GM23338 (cell line): ENCODE measurements at places on chromosomes 16 and 17. TPM values are rescaled to one million over a fixed set of nuclear protein-coding genes. Genes with fewer than 3 reads are reported as not detected.

- no peak for DNase-seq
These were observed 16.3 kb downstream of the SCPEP1 start for GRCh38 chr17:56994009-56994792.

- peak; percentile 11 for DNase-seq
These were observed 1108.5 kb upstream of the EEF2KMT start for GRCh38 chr16:6206080-6206479.

DNA sequence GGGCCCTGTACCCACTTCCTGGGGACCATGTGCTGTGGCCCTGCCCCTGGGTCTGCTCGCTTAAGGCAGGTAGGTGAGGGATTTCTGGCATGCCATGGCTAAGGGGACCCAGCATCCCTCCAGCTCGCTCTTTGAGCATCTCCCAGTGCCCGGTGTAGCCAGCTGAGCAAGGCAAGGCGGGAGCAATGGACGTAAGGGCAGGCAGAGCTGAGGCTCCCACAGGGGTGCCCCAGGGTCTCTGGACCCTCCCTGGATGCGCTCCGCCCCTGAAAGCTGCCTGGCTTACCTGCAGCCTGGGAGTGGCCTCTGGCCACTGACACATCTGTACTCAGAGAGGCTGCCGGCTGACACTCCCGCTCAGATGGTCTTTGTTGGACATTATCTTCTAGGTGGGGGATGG, 189.9 kb downstream of the IRF8 start:
- DNase-seq = no peak

- no peak for DNase-seq
These were observed 67.8 kb downstream of the GRIN2A start for GRCh38 chr16:10114409-10114808.

GRCh38 chr16:30697264-30698138, 1.5 kb upstream of the SRCAP start:
- DNase-seq = peak; percentile 98

CIBAR2 gene
- total RNA-seq = not detected in 2 replicates

GRCh38 chr17:35849469-35850348, 19.0 kb downstream of the HEATR9 start:
- DNase-seq = peak; percentile 89

DNA sequence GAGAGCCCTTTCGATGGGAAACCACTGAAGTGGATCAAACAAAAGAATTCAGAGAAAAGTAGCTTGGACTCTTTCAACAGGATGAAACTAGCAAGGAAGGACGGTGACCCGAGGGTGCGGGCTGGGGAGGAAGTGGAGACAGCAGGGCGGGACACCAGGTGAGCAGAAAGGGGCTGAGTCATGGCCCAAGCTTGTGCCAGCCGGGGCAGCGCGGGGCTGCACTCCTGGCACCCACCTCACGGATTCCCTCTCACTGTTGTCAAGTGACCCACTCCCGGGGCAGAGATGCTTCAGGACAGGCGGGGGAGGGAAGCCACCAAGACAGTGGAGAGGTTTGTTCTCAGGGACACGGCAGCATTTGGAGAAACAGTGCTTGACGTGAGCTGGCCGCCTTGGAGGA, 10.7 kb upstream of the RNF222 start:
- peak; percentile 60 for DNase-seq

GRCh38 chr17:73956595-73957465, 246.6 kb upstream of the RPL38 start:
- peak; percentile 95 for DNase-seq

- DNase-seq = no peak
These were observed 7.1 kb downstream of the GOSR2 start for GRCh38 chr17:46930051-46930450.

GRCh38 chr16:83554096-83554495, 253.7 kb upstream of the HSBP1 start:
- no peak for DNase-seq

KRT23 gene
- not detected in 2 replicates for total RNA-seq

DNA sequence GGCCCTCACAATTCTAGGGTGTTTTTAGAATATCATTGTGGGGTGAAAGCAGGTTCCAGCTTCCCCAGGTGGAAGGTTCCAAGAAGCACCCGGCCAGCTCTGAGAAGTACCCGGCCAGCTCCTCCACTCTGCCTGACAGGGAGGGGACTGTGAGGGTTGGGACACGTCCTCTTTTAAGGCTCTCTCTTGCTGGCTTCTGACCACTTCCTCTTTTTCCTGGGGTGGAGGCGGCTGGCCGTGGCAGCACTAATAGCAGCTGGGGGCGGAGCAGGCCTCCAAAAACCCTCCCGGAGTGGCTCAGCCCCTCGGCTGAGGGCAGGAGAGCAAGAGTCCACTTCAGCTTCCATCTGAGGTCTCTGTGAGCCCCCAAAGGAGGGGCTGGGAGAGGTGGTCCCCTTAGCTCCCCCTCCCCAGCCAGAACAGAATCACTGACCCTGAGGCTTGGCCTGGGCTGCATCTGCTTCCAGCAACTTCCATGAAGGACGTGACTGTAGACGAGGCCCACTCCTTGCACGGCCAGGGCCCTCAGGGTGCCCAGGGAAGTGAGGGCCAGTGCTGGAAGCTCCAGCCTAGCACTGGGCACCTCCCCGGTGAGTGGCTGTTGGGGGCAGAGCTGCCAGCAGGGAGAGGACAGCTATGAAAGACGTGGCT, 26.7 kb upstream of the PLCG2 start:
- DNase-seq = peak; percentile 20

FOXN1 gene
- total RNA-seq = not detected in 2 replicates
